ENCODE measurements at places on chromosomes 4 and X.

- no peak for DNase-seq
Observed at GRCh38 chr4:118760092-118760491, 74.9 kb downstream of the METTL14 start.

- DNase-seq, result no peak
Observed at GRCh38 chr4:127623797-127624083, 9.0 kb upstream of the INTU start.

DNA sequence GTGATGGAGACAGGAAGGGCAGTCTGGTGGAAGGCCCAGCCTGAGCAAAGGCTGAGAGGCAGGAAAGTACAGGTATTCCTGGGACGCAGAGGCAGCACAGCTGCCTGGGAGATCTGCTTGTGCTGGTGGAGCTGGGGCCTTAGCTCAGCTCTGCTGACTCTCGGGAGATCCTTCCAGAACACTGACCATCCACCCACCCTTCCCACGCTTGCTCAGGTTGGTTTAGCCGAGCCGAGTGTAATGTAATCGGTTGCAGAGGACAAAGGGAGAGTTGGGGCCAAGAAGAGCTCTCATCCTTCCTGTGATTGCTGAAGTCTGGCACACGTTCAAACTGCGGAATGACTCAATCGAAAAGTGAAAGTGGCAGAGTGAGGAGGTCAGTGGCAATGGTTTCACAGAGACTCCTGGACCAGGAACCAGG is 43.1 kb upstream of the GPR78 start:
- DNase-seq, result no peak

GRCh38 chrX:70132877-70133302 is 357 bp upstream of the IGBP1 start:
- DNase-seq, result no peak

GRCh38 chr4:175767150-175767549 is 44.9 kb downstream of the GPM6A start:
- DNase-seq, result no peak

- DNase-seq, result no peak
Observed at GRCh38 chrX:14357314-14357713, 172.0 kb upstream of the GLRA2 start.

GRCh38 chrX:45876206-45876605 is 669.0 kb downstream of the ZNF674 start:
- DNase-seq, result no peak

GRCh38 chrX:3521396-3521795 is 174.9 kb upstream of the MXRA5 start:
- DNase-seq, result no peak

- DNase-seq, result no peak
Observed at GRCh38 chr4:119138046-119138445, 2.4 kb downstream of the MYOZ2 start.

DNA sequence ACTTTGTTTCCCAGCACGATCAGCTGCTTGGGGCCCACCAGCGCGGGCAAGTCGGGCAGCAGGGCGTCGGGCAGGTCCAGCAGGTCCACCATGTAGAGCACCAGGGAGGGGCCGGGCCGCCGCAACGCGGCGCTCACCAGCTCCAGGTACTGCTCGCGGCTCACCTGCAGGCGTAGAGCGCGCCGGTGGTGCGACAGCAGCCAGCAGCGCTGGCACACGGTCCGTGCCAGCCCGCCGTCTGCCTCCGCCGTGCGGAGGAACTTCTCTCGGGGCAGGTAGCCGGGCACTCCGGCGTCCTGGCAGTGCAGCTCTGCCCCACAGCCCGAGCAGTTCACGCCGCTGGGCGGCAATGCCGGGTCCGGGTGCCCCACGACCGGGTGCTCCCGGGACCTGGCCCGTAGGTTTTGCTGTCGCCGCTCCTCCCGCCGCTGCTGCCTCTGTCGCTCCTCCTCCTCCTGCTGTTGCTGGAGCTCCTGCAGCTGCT is 527 bp downstream of the NOA1 start:
- DNase-seq, result no peak

- DNase-seq, result no peak
Observed at GRCh38 chr4:142077048-142077447, 440.7 kb downstream of the IL15 start.

DNA sequence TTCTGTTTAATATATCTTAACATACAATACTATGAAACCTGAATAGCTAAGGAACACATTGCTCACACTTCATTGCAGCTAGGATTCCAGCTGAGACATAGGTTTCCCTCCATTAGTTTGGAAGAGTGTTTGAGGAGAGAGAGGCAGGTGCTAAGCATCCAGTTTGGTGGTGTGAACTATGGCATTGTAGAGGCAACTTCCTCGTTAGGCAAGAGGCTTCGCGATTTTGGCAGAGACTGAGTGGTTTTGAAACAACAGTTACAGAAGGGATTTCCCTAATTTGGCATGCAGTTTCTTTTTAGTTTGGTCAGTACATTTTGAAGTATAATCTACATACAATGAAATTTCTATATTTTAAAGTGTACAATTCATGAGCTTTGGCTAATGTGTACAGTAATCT is 117.1 kb upstream of the BMP3 start:
- no peak for DNase-seq

DNA sequence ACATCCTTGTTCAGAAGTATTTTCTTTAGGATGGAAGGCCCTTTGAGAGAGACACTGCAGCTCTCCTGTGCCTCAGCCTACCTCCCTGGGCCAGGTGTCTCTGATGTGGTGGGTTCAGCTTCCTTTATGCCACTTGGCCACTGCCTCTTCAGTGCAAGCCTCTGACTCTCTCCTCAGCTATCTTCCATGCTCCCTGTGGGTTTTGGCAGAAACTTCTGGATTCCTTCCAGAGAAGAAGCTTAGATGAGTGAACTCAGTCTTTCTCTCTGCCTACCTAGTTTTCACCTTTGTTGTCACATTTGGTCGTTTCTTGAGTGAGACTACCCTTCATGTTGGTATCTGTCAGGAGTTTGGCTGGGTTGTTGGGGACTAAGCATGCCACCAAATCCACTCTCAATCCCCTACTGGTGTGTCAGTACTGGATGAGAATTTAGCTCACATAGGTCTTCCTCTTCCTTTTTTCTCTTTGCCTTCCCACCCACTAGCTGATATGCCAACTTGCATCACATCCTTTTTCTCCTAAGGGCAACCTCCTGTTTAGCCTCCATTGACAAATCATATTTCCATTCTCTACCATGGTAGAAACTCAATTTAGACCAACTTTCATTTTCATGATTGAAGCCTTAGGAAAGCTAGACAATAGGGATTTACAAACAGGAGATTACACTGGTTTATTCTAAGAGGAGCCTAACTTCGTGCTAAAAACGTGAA is 32.0 kb downstream of the IL15 start:
- no peak for DNase-seq

DNA sequence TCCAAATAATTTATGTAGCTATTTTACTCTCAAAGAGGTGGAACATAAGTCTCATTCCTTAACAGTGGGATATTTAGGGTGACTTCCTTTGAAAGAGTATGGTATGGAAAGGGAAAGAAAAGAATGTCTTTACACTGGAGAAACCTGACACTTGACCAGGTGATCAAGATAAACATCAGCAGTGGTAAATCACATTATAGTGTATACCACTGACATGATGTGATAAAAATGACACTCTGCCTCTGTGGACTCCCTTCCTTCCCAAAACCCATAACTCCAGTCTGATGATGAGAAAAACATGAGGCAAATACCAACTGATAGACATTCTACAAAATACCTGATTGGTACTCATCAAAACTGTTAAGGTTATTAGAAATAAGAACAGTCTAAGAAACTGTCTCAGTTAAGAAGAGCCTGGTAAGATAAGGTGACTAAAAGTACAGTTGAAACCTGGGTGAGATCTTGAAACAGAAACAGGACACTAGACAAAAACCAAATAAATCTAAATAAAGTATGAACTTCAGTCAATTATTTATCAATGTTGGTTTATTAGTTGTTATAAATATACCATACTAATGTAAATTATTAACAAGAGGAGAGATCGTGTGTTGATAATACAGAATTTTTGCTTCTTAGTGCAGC is 144.2 kb upstream of the PCDH18 start:
- DNase-seq, result no peak
